Cerebellum (tissue), 4 donors: ENCODE measurements at places on chromosomes 11 and 22.

DNA sequence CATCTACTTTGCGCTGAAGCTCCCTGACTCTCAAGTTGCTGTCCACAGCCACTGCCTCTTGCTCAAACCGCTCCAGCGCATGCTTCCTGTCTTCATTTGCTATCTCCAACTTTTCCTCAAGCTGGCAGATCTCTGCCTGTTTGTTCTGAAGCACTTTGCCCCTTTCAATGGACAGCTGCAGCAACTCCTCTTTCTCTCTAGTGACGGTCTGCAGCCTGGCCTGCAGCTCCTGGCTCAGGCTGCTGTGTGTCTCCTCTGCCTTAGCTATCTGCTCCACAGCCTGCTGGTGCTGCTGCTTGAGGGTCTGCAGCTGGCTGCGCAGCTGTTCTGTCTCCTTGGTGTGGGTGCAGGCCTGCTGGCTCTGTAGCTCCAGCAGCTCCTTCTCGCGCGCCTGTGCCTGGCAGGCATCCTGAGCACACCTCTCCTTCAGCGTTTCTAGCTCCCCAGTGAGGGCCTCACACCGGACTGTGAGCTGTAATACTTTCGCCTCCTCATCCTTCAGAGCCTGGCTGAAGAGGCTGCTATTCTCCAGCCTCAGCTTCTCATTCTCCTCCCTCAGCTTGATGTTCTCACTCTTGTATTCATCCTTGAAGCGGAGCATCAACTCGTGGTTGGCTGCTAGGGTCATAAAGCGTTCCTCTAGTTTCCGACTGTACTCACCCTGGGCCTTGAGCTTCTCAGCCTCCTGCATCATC, 723 bp downstream of the CCDC89 start:
- no peak for DNase-seq

DNA sequence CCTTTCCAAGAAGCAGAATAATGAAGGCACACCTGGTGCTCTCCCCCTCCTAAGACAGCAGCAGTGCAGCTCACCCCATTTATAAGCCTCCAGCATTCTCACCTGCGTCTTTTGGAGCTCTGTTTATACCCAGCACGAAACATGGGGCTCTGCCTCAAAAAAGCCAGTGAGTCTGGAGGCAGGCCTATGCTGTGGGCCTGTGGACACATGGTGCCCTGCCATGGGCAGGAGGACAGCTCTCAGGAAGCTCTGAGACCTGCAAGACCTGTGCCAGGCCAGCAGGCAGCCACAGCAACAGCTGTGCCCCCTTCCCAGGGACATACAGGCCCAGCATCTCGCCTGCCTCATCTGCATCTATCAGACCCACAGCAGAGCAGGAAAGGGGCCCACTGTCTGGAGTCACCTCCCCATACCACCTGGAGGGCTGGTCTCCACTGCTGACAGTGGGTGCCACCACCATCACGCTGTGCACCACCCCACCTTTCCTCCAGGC, 64.2 kb downstream of the DGCR2 start:
- DNase-seq = no peak

DNA sequence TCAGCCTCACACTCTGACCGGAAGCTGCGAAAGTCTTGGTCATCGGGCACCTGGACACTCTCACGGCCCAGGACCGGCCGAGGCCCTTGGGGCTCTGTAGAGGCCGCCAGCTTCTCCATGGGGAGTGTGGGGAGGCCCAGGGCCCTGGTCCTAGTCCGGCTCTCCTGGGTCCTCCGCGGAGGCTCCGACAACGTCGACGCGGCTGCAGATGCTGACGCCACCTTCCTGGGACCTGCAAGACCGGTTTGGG, 12.9 kb downstream of the STARD10 start:
- no peak for DNase-seq

- no peak for DNase-seq
Observed at GRCh38 chr22:19638282-19639015, 75.9 kb upstream of the SEPTIN5 start.

DNA sequence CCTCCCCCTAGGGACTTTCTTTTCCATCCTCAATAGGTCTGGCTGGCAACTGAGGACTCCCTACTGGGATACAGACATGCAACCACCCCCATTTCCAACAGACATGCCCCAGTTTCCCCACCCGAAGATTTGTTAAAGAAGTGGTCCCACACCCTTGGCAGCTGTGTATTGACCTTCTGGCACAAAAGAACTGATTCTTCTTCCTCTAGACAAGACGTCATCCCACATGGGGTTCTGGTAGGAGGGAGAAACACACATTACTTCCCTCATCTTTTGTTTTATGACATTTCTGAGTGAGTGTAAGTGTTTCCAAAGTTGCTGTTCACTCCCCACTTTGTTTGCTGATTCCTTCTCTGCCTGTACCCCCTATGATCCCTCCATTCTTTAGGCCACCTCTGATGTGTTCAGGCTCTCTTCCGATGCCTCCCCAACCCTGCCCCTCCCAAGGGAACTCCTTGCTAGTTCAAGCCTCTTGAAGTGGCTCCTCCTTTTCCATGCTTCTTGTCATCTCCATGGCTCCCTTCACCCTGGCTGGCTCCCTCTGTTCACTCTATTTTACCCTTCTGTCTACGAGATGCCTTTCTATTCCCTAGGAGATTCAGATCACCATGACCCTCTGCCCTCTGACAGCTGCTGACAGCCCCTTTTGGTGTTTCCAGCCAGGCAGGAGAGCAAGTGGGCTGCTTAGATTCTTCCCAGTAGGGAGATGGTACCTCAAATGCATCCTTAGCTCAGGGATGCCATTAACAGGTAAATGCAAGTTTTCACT, 4.3 kb downstream of the KIRREL3 start:
- no peak for DNase-seq

DNA sequence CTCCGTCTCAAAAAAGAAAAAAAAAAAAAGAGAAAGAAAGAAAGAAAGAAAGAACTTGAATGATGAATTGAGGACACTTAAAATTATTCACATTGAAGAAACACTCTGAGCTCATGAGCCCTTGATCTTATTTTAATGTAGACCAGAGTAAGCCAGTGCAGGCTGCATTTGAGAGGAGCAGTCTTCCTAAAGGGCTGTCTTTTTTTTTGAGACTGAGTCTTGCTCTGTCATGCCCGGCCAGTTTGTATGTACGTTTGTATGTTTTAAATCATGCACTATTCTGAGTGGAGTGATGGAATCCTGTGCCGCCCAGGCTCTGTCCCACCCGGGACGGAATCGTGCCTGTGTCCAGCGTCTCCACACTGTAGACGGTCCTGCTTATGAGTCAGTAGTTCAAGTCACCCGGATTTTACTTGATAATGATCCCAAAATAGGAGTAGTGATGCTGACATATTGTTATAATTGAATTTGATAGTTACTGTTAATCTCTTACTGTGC, 9.6 kb downstream of the FGF4 start:
- DNase-seq = no peak

DNA sequence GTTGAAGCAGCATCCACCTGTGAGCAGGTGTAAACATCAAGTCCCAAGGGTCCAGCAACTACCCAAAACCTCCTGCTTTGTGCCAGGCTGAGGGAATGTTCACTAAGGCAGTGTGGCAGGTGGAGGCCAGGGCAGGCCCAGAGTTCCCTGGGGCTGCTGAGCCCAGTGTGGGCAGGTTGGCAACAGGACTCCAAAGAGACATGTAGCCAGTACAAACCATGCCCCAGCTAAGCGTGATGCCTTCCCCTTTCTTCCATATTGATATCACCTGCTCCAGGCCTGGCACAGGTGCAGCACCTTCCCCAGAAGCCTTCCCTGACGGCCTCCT, 30.0 kb upstream of the SCUBE2 start:
- no peak for DNase-seq

- DNase-seq = no peak
Observed at GRCh38 chr11:37503411-37504059, 905.5 kb upstream of the RAG2 start.

DNA sequence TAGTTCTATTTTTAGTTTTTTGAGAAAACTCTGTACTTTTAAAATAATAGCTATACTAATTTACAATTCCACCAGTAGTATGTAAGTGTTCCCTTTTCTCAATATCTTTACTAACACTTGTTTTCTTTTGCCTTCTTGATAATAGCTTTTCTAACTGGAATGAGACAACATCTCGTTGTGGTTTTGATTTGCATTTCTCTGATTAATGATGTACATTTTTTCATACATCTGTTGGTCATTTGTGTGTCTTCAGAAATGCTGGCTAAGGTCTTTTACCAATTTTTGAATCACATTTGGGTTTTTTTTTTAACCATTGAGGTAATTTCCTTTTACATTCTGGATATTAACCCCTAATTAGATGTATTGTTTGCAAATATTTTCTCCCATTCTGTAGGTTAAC, 258.9 kb downstream of the DYNC2H1 start:
- no peak for DNase-seq

DNA sequence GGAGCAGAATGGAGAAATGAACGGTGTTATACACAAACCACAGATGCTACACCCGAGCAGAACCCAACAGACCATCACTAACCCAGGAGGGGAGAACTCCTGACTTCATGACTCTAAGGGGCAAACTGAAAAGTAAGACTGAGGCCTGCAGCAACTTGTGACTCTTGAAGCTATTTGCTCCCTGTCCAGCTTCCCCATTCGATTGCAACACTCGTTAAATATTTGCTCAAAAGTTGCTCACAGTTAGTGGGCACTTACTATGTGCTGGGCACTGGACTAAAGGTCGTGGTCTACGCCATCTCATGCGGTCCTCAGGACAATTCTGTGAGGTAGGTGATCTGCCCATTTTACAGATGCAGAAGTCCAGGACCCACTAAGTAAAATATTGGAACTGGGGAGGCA, 9.5 kb upstream of the ADA2 start:
- no peak for DNase-seq

- DNase-seq = no peak
Observed at GRCh38 chr11:12241971-12242672, 131.7 kb downstream of the MICAL2 start.

DNA sequence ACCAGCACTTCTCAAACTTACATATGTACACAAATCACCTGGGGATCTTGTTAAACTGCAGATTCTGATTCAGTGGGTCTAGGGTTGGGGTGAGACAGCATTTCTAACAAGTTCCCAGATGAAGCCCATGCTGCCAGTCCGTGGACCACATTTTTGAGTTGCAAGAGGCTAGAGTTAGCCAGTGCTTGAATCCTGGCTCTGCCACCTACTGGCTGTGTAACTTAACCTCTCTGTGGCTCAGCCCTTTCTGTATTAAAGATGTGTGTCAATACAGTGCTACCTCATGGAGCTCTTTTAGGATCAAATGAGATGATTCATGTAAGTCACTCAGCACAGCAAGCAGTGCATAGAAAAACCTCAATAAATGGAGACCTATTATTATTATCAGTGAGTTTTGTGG, 90.2 kb upstream of the ISX start:
- no peak for DNase-seq

DNA sequence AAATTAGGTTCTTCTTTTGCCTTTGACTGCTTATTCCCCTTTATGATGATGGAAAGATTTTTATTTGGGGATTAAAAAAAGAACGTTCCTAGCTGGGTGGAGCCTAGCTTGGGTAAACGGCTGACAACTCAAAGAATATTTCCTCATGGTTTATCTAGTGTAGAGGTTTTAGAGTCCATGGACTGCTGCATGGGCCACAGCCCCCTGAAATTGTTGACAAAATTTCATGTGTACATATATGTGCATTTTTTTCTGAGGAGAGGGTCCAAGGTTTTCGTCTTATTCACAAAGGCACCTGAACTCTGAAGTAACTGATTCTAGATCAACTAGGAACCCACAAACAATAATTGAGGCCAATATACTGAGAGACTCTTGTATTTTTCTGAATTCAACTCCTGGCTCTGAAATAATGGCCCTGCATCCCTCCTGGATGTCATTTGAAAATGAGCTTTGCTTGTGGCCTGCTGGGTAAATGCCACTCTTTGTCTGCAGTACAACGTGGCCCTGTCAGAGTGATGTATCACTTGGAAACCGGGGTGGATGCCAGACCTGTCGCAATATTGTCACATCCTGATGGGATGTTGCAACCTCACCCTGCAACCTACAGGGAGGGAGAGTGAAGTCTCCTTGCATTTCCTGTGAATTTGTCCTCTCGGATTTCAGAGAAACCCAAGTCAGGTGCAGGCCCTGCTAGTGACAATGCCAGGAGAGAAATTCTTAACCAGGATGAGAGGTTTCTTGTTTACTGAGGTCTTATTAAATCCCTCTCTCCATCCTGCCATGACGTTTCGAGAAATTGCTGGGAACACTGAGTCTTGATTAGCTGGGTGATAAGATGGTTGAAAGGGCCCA, 33.8 kb downstream of the EHF start:
- no peak for DNase-seq

DNA sequence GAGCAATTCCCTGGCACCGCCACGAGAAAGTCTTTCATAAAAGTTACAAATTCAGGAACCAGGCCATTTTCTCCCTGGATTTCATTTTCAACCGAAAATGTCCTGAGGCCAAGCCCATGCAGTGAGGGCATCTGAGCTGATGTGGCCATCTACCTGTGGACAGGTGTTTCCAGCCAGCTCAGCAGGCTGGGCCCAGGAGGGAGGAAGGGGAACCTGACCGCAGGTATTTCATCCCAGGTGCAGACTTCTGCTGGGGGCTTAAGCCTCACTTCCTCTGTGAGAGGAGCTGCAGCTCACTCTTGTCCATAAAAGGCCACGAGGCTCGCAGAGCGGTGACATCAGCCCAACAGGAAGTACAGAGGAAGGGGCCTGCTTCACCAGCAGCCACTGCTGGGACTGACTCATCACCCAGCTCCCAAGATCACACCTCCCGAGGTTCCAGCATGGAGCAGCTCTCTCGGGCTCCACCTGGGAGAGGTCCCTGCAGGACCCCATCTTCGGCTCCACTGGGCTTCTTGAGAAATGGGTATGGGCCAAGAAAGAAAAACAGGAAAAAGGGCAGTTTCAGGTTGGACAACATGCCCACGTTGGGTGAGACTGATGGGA, 56.4 kb downstream of the MYH9 start:
- DNase-seq = no peak

- no peak for DNase-seq
Observed at GRCh38 chr22:40602231-40602630, 34.3 kb downstream of the MRTFA start.

DNA sequence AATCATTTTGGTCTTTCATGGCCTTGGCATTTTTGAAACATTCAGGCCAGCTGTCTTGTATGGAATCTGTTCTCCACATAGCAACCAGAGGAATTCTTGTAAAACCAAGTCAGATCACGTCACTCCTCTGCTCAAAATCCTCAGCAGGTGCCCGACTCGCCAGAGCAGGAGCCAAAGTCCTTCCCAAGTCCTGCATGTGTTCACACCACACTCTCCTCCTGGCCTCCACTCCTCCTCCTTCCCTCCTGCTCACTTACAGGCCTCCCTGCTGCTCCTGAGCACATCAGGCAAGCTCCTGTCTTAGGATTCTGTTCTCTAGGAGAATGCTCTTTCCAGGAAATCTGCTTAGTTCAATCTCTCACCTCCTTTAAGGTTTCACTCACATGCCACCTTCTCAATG, 6.9 kb upstream of the PSMC3 start:
- DNase-seq = no peak
